K562 (cell line): ENCODE measurements at places on chromosomes 4 and X.

- no peak for DNase-seq
These were observed 112.0 kb downstream of the SCLT1 start for GRCh38 chr4:128981377-128981776.

GRCh38 chr4:26458157-26458561, 32.1 kb downstream of the CCKAR start:
- no peak for DNase-seq

- DNase-seq: no peak
These were observed 109.4 kb upstream of the MAP3K15 start for GRCh38 chrX:19624739-19625138.

DNA sequence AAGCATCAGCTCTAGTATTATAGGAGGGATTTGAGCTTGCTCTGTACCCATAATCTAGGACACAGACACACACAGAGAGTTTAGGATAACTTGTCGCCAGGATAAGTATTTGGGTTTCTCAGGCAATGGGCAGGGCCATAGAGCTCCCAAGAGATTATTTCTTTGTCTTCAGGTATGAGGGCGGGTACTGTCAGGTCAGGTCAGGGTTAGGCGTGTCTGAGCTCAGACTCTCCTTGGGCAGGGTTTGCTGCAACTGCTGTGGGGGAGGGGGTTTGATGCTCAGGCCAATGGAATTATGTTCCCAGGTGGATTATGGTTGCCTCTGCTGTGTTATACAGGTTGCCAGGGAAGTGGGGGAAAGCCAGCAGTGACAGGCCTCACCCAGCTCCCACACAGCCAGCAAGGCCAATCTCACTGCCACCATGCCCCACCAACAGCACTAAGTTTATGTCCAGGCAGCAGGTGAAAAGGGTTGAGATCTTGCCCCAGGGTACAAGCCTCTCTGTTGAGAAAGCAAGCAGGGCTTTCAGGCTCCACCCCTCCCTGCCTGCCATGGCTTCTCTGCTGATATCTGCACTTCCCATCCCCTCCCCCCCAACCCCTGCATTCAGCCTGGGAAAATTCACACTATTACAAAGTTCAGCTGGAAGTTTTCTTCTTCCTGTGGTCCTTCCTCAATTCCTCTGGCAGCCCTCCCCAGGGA, 101.3 kb downstream of the RRAGB start:
- DNase-seq: no peak

DNA sequence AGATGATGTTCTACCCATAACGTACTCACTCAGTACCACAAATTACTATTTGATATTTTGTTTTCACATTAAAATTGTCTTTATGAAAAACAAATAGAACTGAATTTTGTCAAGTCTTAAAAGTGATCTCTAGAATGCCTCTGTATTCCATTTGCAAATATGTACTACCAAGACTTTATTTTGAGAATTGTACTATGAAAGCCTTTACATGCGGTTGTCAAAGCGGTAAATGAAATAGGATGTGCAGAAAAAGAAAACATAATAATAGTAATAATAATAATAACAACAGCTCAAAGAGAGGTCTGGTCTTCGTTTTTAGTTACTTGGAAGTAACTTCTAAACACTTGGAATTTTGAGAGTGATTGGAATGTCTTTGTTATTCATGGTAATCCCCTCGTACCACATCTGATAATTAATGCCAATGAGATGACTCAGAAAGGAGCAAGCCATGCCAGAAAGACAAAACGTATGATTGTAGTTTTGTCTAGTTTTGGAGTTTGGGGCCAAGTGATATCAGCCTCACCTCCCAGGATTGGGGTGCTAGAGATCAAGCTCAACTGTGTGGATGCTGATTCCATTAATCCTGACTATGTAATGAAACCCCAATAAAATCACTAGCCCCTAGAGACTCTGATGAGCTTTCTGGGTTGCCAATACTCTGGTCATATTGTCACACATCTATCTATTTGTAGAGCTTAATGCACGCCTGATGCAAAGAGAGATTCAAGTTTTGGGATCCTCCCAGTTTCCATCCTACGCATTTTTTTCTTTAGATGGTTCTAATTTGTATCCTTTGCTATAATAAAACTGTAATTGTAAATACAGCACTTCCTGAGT, 20.2 kb upstream of the CTSO start:
- DNase-seq: no peak

DNA sequence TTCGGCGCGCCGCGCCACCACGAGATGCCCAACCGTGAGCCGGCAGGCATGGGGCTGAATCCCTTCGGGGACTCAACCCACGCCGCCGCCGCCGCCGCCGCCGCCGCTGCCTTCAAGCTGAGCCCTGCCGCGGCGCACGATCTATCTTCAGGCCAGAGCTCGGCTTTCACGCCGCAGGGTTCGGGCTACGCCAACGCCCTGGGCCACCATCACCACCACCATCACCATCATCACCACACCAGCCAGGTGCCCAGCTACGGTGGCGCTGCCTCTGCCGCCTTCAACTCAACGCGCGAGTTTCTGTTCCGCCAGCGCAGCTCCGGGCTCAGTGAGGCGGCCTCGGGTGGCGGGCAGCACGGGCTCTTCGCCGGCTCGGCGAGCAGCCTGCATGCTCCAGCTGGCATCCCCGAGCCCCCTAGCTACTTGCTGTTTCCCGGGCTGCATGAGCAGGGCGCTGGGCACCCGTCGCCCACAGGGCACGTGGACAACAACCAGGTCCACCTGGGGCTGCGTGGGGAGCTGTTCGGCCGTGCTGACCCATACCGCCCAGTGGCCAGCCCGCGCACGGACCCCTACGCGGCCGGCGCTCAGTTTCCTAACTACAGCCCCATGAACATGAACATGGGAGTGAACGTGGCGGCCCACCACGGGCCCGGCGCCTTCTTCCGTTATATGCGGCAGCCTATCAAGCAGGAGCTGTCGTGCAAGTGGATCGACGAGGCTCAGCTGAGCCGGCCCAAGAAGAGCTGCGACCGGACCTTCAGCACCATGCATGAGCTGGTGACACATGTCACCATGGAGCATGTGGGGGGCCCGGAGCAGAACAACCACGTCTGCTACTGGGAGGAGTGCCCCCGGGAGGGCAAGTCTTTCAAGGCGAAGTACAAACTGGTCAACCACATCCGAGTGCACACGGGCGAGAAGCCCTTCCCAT, 1.1 kb downstream of the ZIC3 start:
- DNase-seq: no peak

- no peak for DNase-seq
These were observed 16.6 kb downstream of the TRIM2 start for GRCh38 chr4:153220682-153221395.

DNA sequence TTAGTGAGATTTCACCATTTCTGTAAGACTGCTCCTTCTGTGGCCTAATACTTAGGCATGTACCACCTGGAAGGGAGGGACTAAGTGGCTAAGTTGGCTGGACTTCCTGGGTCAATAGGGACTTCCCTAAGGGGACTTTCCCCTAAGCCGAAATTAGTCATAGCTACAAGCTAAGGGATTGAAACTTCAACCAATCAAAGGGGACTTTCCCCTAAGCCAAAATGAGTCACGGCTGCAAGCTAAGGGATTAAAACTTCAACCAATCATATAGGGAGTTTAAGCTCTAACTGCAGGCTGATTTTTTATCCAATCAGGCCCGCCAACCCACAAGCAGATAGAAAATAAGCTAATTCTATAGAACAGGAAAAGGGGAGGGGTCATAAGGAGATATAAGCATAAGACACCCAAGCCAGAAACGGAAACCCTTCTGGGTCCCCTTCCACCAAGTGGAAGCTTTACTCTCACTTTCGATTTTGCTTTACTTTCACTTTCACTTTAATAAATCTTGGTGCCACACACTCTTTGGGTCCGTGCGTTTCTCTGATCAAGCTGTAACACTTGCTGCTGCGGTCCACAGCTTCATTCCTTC, 382.8 kb downstream of the KLHL4 start:
- DNase-seq: no peak

GRCh38 chr4:151415978-151416377, 7.0 kb downstream of the FHIP1A start:
- DNase-seq: no peak

GRCh38 chr4:123740236-123740635, 343.6 kb downstream of the SPRY1 start:
- no peak for DNase-seq

- no peak for DNase-seq
These were observed 293.7 kb downstream of the PCDH18 start for GRCh38 chr4:137238456-137239162.

DNA sequence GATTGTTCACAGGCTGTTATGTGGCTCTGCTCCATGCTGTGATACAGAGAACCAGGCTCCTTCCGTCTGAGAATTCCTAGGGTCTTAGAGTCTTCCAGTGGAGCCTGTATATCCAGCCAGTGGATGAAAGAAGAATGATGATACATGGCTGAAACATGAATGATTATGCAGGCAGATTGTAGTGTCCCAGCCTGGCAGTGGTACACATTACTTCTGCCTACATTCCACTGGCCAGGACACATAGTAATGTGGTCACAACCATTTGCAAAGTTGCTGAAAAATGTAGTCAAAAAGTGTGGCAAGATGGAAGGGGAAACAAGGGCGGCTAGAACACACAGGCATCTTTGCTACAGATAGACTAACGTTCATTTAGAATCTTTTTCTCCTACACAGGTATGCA, 4.5 kb upstream of the GBA3 start:
- DNase-seq: no peak

DNA sequence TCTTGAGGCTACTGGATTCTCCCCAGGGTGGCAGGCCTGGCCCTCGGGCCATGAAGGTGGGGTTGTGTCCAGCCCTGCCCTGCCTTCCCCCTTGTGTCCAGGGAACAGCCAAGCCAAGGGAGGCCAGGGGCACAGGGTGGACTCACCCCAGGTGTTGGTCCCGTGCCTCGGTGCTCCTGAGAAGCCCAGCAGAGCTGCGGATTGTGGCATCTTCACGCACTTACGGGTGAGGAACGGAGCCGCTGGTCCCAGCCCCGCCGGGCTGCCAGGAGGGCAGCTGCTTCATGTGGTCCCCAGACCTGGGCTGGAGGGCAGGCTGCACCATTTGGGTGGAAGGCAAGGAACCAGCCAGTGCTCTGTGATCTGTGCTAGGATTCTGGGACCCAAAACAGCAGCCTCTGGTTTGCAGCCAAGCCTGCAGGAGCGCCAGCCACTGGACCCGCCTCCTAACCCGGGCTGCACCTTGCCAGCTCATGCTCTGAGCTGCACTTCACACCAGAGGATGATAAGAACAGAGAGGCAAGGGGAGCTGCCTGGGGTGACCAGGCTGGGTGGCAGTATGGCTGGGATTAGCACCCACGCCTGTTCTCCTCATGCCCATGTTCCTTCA, 36.1 kb upstream of the HMX1 start:
- DNase-seq: no peak

DNA sequence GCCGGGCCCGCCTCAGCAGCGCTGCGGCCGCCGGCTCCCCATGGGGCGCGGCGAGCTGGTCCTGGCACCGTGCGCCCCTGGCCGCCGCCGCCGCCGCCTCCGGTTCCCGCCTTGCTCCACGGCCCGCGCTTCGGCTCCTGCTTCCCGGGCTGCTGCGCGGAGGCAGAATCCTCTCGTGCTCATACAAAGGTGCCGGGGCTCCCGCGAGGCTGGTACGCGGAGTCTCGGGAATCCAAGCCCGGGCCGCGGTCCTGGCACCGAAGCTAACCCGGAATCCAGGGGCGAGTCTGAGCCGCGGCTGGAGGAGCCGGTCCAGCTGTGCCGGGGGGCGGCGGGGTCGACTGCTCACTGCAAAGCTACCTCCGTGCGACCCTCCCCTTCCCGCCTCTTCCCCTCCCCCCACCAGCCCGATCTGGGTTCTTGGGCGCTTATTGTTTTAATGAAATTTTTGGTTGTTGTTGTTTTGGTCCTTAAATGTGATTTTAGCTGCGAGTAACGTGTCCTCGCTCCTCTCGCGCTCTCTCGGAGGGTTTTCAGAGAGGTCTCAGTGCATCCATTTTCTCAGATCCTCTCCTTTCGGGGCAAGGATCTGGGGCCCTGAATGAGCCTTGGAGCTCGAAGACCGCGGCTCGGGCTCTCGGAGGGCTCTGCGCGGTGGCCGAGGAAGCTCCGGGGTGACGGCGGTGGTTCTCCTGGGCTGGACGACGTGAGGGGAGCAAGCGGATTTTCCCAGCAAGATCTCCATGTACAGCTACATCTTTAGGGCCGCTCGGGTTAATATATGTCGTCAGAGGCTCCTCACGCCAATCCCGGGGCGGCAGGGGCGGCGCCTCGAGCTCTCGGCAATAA, at the start of gene HAND2:
TSS of gene HAND2 (minus strand) at position 753 of the 849 bp plus-strand sequence. CDS start 940 bp downstream, outside the sequence.
- DNase-seq: peak; percentile 59

DNA sequence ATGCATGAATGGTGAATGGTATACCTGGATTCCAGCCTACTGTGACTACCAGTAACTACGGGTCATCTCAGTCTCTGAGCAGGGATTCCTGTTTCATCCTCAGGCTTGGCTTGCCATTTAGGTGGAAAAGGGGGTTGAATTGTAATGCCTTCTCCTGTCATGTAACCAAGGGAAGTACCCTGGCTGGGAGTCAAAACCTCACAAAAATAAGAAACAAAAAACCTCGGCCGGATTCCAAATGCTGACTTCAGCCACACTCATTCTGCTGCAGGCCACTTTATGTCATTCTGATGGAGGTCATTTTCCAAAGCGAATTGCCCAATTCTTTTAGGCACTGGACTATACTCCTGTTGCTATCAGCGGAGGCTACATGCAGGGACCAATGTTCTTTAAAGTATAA, 324.7 kb downstream of the LDB2 start:
- no peak for DNase-seq

- no peak for DNase-seq
These were observed 399.9 kb upstream of the CNKSR2 start for GRCh38 chrX:20974326-20974725.

DNA sequence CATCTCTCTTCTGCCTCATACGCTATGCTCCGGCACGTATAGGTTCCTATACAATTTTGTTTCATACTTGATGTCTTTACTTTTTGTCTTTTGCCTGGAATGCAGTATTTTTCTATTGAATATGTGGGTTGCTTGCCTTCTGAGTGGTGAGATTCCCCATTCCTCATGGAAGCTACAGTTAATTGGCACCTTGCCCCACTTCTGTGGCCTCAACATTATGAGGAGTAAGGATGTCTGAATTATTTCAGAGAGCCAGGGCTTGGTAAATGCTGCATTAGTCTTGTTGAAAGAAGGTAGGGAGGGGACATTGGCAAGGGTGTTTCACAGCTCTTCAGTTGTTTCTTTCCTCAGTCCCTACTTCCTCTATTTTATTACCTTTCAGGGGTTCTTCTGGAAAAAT, 23.0 kb downstream of the CDKL5 start:
- DNase-seq: no peak

GRCh38 chr4:152308951-152309350, 226.9 kb downstream of the FBXW7 start:
- DNase-seq: no peak

- DNase-seq: no peak
These were observed 136.5 kb upstream of the CPEB2 start for GRCh38 chr4:14865804-14866203.

- peak; percentile 29 for DNase-seq
These were observed 14.8 kb upstream of the TRIM60 start for GRCh38 chr4:165016971-165017370.
